Adrenal gland (tissue), 19 donors: ENCODE measurements at places on chromosomes 1 and 21.

- no peak overlapping the region for H3K27ac ChIP-seq
- DNase-seq, result no peak
- H3K4me1 ChIP-seq, result peaks cover 6% of the 10 kb centered on the region
- no peaks in the 10 kb centered on the region for H3K36me3 ChIP-seq
- H3K27me3 ChIP-seq, result no peaks in the 10 kb centered on the region
These were observed 617.5 kb downstream of the KIF26B start for GRCh38 chr1:245772325-245772724.

GRCh38 chr1:231040019-231040799, at the start of gene FAM89A:
Gene FAM89A, minus strand, starts transcription at chr1:231040254. Its CDS starts 43 bp downstream, at chr1:231040211.
- peak within 1 kb of the TSS; percentile 88 for H3K27ac ChIP-seq
- H3K4me1 ChIP-seq, result peaks cover 15% of the 10 kb centered on the region
- H3K4me3 ChIP-seq, result peak within 1 kb of the TSS; percentile 61
- H3K36me3 ChIP-seq, result no peaks in the 10 kb centered on the region
- DNase-seq, result peak; percentile 73
- H3K27me3 ChIP-seq, result no peaks in the 10 kb centered on the region

DNA sequence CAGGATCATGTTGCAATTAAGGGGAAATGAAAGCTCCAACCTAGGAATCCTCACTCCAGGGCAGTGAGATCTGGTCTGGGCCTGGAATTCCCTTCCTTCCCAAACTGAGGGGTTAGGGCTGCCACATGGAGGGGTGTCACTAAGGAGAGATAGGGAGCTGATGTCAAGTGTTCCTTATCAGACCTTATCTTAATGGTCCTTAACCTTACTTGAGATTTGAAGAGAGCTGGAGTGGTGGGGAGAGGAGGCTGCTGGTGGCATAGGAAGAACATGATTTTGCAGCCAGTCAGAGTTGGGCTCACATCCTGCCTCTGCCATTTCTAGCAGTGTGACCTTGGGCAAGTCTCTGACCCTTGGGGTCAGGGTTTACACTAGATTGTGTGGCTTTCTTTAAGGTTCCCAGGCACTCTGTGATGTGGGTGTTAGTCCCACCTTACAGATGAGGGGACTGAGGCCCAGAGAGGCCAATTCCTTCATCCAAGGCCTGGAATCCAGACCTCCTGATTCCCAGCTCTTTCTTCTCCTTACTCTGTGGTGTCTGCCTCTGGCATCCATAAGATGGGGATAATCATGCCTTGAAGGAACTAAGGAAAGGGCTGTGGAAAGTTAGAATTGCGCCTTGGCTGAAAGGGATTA, 56.3 kb upstream of the SYNC start:
- no peak overlapping the region for H3K4me3 ChIP-seq
- DNase-seq, result no peak
- H3K27me3 ChIP-seq, result no peaks in the 10 kb centered on the region
- H3K4me1 ChIP-seq, result peaks cover 80% of the 10 kb centered on the region
- H3K36me3 ChIP-seq, result no peaks in the 10 kb centered on the region

GRCh38 chr1:36585569-36586548, 103.1 kb upstream of the CSF3R start:
- peaks cover 27% of the 10 kb centered on the region for H3K27me3 ChIP-seq
- no peak for DNase-seq
- H3K4me1 ChIP-seq, result no peaks in the 10 kb centered on the region
- H3K4me3 ChIP-seq, result no peak overlapping the region
- no peak overlapping the region for H3K27ac ChIP-seq

DNA sequence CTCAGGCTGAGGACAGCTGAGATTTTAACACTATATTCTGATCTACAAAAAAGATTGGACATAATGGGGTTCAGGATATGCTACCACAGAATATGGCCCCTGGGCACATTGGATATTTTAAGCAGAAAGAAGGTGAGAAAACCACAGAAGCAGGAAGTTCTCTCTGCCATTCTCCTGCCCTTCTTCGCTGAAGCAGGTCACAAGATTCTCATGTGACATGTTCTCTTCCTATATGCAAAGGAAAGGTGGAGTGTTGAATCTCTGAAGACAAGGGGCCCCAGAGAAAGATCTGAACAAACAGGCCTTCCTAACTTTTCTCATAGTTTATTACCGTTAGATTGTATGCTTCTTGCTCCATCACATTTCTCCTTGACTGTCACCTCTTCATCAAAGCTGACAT, 285.7 kb downstream of the S1PR1 start:
- H3K4me3 ChIP-seq, result no peak overlapping the region
- H3K36me3 ChIP-seq, result no peaks in the 10 kb centered on the region
- H3K4me1 ChIP-seq, result no peaks in the 10 kb centered on the region
- no peaks in the 10 kb centered on the region for H3K27me3 ChIP-seq
- DNase-seq, result no peak
- H3K27ac ChIP-seq, result no peak overlapping the region

DNA sequence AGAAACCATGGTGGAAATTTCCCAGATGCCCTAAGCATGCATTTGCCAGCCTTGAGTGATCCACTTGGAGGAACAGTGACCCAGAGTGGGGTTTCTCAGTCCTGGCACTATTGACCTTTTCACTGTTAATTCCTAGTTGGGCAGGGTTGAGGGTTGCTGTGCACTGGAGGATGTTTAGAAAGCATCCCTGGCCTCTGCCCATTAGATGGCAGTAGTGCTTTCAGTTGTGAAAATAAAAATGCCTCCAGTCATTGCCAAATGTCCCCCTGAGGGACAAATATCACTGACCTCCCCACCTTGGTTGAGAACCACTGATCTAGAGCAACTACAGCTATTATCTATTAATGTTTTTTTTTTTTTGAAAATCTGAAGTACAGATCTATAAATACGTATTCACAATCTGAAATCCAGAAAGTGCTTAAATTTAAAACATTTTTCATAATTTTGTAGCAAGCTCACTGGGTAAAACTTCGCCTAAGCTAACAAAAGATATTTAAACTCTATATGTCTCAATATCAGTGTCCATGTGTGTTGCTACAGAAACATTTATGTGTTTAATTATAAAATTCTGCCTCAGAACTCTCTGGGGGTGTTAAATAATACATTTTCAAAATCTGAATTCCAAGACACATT, 27.3 kb downstream of the F3 start:
- no peaks in the 10 kb centered on the region for H3K36me3 ChIP-seq
- H3K27ac ChIP-seq, result no peak overlapping the region
- peak; percentile 41 for DNase-seq
- H3K4me3 ChIP-seq, result no peak overlapping the region
- H3K4me1 ChIP-seq, result no peaks in the 10 kb centered on the region
- H3K27me3 ChIP-seq, result no peaks in the 10 kb centered on the region

GRCh38 chr1:94031154-94031553, 89.8 kb downstream of the ABCA4 start:
- no peak for DNase-seq
- H3K36me3 ChIP-seq, result no peaks in the 10 kb centered on the region
- no peak overlapping the region for H3K27ac ChIP-seq
- no peak overlapping the region for H3K4me3 ChIP-seq

GRCh38 chr1:25468033-25468432, 37.3 kb downstream of the MACO1 start:
- DNase-seq, result peak; percentile 72
- H3K4me3 ChIP-seq, result no peak overlapping the region
- peak overlapping the region; percentile 58 for H3K27ac ChIP-seq
- no peaks in the 10 kb centered on the region for H3K36me3 ChIP-seq
- H3K27me3 ChIP-seq, result no peaks in the 10 kb centered on the region

DNA sequence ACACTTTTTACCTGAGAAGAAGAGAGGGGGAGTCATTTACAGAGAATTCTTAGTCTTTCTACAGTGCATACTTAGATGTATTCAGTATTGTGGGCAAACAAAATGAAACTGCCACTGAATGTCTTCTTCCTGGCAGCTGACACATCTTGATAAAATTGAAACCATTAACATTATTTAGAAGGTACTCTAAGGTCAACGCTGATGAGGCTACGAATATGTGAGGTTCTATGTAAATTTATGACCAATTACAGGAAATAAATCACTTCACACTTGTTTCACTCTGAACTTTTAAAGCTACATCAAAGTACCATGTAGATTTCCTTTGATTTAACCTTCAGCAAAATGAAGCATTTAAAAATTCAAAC, 51.3 kb upstream of the GFI1 start:
- no peaks in the 10 kb centered on the region for H3K27me3 ChIP-seq
- H3K36me3 ChIP-seq, result no peaks in the 10 kb centered on the region
- peaks cover 29% of the 10 kb centered on the region for H3K4me1 ChIP-seq
- H3K27ac ChIP-seq, result no peak overlapping the region
- peak overlapping the region; percentile 14 for H3K4me3 ChIP-seq

GRCh38 chr1:46219551-46220520, 16.7 kb downstream of the LURAP1 start:
- no peaks in the 10 kb centered on the region for H3K36me3 ChIP-seq
- no peak overlapping the region for H3K4me3 ChIP-seq
- H3K4me1 ChIP-seq, result no peaks in the 10 kb centered on the region
- DNase-seq, result peak; percentile 53
- no peaks in the 10 kb centered on the region for H3K27me3 ChIP-seq

- H3K36me3 ChIP-seq, result no peaks in the 10 kb centered on the region
- peaks cover 10% of the 10 kb centered on the region for H3K4me1 ChIP-seq
- H3K27ac ChIP-seq, result no peak within 1 kb of the TSS
- DNase-seq, result no peak
These were observed at the start of gene PLEKHA6 for GRCh38 chr1:204359474-204360255. Gene PLEKHA6, minus strand, starts transcription at chr1:204359929. Its CDS starts 86,202 bp downstream, at chr1:204273727.

DNA sequence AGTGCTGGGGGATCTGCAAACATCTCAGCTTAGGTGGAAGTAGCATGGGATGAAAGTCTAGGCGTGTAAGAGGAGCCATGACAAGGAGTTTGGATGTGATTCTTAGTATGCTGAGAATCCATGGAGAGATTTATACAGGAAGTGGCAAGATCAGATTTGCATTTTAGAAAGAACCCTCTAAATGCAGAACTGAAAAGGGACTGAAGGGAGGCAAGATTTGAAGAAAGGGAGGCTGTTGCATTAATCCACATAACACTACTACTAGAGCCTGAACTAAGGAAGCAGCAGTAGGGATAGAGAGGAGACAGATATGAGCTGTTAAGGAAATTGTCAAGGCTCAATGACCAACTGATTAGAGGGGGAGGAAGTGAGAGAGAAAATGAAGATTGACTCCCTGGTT, 9.8 kb downstream of the C1orf74 start:
- H3K27ac ChIP-seq, result no peak overlapping the region
- no peak for DNase-seq
- no peaks in the 10 kb centered on the region for H3K27me3 ChIP-seq
- H3K36me3 ChIP-seq, result no peaks in the 10 kb centered on the region
- H3K4me3 ChIP-seq, result no peak overlapping the region

DNA sequence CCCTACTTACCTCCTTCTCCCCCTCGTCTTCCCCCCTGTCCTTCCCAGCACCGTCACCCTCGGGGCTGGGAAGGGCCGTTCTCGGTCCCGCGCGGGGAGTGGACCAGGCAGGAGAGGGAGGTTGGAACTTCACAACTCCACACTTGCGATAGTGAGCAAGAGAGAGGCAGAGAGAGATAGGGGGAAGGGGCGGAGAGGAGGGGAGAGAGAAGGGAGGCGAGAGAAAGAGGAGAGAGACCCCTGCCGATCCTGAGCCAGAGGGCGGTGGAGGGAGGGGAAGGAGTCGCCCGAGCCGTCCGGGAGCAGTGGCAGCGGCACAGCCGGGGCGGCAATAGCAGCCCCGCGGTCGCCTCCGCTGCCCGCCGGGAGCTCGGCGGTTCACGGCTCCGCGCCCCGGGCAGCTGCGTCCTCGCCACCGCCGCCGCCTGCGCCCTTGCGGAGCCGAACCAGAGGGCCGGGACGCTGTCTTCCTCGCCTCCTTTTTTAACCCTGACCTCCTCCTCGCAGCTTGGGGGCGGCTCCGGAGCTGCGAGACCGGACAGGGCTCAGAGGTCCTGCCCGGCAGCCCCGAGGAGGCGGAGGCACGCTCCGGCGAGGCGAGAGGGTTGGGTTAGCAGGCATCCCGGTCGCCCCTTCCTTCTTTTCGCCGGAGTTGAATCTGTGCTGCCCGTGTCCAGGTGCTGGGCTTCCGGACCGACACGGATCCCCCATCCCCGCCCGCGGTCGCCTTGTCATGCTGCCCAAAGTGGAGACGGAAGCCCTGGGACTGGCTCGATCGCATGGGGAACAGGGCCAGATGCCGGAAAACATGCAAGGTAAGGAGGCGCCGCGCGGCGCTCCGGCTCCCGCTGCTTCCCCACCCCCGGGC, 11.7 kb downstream of the NR5A2 start:
- H3K27ac ChIP-seq, result no peak overlapping the region
- no peaks in the 10 kb centered on the region for H3K36me3 ChIP-seq
- peaks cover 96% of the 10 kb centered on the region for H3K27me3 ChIP-seq
- no peak for DNase-seq
- H3K4me3 ChIP-seq, result no peak overlapping the region

GRCh38 chr1:6860401-6860800, 75.1 kb downstream of the CAMTA1 start:
- DNase-seq, result peak; percentile 50
- H3K36me3 ChIP-seq, result no peaks in the 10 kb centered on the region
- H3K27ac ChIP-seq, result peak overlapping the region; percentile 63
- no peak overlapping the region for H3K4me3 ChIP-seq
